ENCODE measurements at places on chromosomes 5 and 9.
A peak's percentile ranks its signal among the peaks of the same experiment; 100 is the strongest.

- DNase-seq, result peak; percentile 73
Observed at GRCh38 chr5:53930457-53930856, 370.0 kb downstream of the NDUFS4 start.

- DNase-seq, result no peak
Observed at GRCh38 chr9:126854734-126855133, 5.7 kb upstream of the ZBTB34 start.

GRCh38 chr9:3646226-3646625 is 120.4 kb upstream of the RFX3 start:
- DNase-seq, result no peak

DNA sequence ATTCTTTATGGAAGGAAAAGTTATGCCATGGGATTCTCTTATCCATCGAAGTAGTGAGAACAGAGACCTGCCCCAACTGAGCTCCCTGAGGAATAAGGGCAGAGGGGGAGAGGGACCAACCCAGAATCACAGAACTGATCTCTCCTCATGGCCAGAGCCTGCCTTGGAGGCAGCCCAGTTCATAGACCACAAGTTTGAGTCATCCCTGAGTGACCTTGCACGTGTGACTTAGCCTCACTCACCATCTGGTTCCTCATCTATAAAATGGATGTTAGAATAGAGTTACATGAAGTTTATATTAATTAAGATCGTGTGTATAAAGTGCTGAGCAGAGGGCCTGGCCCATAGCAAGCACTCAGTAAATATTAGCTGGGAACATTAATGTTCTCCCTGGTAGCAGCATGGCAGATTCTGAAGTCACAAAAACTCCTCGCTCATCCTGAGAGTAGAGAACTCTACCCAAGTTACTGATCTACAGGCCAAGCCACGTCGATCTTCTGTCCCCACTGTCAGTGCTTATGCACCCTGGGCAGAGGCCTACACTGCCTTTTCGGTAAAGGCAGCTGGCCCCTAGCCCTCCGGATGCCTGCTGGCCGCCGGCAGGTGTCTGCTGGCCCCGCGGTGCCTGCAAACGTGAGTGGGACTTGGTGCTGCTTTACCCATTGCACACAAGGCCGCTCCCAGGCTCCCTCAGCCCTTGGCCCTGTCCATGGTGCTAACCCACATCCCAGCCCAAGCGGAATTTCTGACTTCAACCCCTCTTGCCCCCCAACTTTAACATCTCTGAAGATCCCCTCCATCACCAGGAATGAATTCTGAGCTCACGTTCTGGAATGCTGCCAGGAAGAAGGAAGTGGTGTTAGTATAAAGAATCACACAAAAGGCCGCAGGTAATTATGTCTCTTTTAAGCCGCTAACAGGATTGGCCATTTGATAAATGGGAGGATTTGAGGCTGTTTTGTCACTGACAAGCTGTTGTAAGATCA is 61.1 kb upstream of the ARAP3 start:
- DNase-seq, result peak; percentile 11

GRCh38 chr9:95147452-95148207 is 169.9 kb downstream of the FANCC start:
- DNase-seq, result peak; percentile 60

GRCh38 chr5:96595300-96596090 is 66.7 kb upstream of the CAST start:
- no peak for DNase-seq

DNA sequence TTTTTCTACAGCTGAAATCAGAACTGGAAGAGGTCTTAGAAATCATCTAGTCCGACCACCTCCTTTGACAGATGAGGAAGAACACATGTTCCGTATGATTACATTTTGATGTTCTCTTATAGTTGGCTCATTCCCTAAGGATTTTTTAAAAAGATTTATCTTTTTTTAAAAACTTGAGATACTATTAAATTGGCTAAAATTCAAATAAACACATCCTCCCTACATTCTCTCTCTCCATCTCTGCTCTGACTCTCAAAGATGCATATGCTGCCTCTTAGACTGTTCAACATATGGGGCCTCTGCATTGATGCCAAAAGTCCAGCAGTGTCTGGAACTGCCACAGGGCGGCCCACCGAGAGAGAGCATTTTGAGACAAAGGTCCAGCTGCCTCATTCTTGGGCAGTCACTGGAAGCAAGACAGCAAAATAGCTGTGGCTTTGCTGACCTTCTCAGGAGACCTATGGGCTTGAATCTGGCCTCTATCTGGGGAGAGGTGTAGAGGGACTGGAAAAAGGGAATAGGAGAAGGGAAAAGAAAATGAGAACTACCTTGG is 12.8 kb upstream of the TSSK1B start:
- peak; percentile 7 for DNase-seq

GRCh38 chr9:83622433-83622938 is 457 bp upstream of the IDNK start:
- no peak for DNase-seq
